Activated T-cell treated with anti-CD3 and anti-CD28 coated beads for 1 hour (primary cell): ENCODE measurements at places on chromosomes 13 and 19.
A peak's percentile ranks its signal among the peaks of the same experiment; 100 is the strongest.

- DNase-seq, result no peak
Observed at GRCh38 chr19:13574933-13575332, 68.7 kb upstream of the CACNA1A start.

DNA sequence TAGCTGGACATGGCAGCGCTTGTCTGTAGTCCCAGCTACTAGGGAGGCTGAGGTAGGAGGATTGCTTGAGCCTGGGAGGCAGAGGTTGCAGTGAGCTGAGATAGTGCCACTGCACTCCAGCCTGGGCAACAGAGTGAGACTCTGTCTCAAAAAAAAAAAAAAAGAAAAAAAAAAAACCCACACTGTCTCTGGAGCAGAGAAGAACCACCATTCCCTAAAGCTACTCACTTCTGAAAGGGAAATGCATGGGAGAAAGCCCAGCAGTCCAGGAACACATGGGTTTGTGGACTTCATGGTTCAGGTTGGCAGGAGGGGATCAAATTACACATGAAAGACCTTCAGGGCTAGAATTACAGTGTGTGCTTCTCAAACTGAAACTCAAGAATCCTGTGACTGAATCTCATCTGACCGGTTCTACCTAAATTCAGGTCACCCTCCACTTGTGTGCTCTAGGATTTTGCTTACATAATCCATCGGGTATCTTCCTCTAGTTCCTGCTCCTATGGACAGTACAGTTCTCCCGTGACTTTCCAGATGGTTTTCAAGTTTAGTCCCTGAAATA, 30.2 kb upstream of the CPB2 start:
- no peak for DNase-seq

DNA sequence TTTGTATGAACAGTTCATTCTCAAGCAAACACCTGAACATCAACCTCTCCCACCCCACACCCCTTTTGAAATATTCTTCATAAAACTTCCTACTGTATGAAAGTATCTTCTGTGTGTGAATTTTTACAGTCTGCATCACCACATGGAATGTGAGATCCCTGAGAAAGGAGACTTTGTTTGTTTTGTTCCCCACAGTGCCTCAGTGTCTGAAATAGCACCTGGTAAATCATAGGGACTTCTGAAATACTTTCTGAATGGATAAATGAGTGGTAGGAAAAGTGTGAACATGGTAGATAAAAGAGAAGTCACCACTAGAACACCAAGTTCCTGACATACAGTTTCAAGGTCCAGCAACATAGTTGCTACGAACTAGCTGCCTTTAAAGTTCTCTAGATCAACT, 1071.2 kb downstream of the EFNB2 start:
- DNase-seq, result no peak

DNA sequence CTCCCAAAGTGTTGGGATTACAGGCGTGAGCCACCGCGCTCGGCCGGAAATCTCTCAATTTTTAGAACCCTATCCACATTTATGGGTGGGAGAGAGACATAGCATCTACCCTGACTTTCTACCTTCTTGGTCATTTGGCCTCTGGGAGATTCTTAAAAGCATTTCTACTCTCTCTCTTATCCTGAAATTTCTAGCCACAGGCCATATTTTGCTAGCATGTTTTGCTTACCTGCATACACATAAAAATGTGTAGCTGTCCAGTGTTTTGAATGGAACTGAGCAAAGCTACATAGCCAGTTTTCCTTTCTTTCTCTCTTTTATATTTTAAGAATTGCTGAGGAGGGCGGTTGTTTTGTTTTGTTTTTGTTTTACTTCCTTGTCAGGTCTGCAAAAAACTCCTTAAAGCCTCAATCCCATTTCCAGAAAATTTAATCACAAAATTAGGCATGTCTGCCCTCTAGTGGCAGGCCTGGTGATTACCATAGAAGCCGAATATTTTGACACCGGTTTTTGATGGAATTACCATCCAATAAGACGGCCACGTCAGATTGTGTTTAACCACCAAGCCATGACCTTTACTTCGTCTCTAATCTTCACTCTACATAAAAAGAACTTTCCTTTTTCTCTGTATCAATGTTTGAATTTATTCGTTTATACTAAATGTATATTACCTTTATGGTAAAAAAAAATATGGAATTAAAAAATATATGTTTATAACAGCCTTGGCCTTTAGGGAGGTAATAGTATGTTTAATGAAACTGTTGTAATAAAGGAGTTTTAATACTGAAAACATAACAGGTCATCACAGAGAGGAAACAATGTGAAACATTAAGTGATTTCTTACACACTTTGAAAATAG, 34.4 kb upstream of the OXGR1 start:
- DNase-seq, result peak; percentile 17

GRCh38 chr19:8815780-8816179, 16.3 kb downstream of the ZNF558 start:
- no peak for DNase-seq

DNA sequence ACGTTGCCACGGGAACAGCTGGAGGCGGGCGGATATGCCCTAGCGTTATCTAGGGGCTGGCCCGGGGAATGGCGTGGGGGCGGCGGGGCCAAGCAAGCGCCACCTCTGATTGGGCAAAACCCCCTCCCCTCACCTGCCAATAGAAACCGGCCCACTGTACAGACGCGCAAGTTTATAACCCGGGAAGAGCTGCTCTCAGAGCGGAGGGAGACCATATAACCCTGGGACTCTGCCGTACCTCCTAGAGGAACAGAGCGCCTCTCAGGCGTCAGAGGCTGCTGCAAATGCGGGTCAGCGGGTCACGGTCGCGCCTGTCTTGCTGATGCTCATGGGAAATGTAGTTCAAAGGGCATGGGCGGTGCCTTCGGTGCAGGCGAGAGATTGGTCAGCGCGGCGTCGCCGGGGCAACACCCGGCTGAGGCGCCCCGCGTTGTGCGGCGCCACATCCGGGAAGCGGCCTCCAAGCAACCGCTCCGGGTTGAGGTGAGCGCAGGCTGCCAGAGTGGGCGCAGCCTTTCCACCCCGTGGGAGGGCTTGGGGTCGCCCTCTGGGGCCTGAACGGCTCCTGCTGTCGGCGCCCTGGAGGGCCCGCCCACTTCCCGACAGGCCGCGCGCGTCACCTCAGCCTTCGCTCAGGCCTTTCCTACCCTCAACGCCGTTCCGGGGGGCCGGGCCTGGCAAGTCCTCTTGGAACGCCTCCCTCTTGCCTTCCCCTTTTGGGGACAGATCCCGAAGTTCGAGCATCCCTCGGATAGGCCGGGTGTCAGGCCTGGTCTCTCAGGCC, at the start of gene ZNF446:
Gene ZNF446, plus strand, starts transcription at position 639 of the 784 bp plus-strand sequence. CDS start 867 bp downstream, outside the sequence.
- DNase-seq, result peak; percentile 89

DNA sequence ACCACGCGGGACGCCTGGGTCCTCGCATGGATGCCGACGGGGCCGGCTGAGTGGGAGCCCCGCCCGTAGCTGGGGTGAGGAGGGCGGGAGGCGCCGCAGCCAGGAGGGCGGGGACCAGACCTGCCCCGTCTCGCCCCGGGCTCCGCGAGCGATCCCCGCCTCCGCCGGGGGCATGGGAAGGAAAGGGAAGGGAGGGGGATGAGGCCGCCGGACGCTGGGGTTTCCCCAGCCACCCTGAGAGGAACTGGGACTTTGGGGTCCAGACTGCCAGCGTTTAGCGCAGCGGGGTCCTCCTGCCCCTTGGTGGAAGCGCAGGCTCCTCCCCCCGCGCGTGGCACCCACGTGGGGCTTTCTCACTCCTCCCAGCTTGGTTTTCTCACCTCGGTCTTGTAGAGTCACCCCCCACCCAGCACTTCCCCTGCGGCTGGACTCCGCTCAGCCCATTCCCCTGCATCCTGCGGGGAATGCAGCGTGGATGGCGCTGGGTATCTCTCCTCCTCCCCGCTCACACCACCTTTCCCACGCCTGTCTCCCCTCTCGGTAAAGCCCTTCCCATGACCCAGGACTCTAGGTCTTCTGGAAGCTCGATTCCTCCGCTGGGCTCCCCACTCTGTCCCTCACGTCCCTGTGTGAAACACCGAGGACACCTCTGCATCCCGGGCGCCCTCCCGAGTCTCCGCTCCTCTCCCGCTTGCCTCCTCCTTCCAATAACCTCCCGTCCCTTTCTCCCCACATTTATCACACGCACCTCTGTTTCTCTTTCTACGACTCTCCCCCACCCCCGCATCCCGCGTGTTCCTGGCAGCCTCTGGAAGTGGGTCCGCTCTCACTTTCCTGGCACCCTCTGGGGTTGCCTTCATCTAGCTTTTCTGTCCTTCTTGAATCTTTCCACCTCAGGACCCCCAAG, 2.1 kb downstream of the TGFB1 start:
- peak; percentile 71 for DNase-seq

- no peak for DNase-seq
Observed at GRCh38 chr19:33375837-33376159, 2.3 kb downstream of the CEBPG start.

- DNase-seq, result no peak
Observed at GRCh38 chr19:28358633-28359032, 854.3 kb downstream of the UQCRFS1 start.

DNA sequence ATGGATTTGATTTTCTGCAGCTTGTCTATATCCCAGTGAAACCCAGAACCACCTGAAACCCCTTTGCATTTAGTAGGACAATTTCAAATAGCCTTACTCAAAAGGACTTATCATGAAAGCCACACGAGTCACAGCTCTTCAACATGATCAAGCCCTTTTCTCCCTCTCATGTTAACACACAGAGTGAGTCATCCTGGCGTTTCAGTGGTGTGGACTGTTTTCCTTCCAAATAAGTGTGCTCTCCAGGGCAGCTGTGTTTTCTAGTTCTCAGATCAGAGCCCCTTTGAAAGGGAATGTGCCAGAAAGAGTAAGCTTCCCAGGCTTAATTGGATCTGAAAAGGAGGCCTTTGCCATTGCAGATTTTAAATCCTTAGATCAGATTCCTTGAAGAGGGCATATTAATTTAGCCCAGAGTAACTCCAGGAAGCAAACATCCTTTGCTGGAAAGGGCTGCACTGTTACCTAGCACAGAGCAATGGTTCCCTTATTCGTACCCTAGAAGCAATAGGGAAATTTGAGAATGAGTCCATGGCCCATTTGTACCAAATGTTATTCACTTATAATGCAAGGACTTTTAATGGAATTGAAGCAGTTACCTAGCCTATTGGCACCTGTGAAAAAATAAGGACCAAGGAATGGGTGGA, 51.3 kb downstream of the ERICH6B start:
- no peak for DNase-seq

GRCh38 chr19:44344255-44344654, 12.2 kb downstream of the ZNF112 start:
- DNase-seq, result no peak

DNA sequence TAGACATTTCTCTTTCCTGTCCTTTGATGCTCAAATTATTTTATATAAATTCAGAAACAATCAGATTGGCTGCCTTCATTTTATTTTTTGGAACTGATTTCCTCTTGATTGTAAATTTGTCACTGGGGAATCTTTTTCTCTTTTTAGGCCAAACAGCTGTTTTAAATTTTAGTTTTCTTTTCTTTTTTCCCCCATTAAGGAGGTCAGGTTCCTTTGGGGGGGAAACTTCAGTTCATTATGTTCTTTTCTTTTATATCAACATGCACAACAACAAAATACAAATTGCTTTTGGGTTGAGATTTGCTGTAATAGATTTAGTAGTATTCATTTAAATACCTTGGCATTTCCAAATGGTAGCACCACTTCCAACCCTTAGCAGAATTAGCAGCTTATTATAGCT, 264.8 kb upstream of the SPRY2 start:
- DNase-seq, result no peak

GRCh38 chr13:22883956-22884355, 296.8 kb upstream of the SGCG start:
- DNase-seq, result no peak

DNA sequence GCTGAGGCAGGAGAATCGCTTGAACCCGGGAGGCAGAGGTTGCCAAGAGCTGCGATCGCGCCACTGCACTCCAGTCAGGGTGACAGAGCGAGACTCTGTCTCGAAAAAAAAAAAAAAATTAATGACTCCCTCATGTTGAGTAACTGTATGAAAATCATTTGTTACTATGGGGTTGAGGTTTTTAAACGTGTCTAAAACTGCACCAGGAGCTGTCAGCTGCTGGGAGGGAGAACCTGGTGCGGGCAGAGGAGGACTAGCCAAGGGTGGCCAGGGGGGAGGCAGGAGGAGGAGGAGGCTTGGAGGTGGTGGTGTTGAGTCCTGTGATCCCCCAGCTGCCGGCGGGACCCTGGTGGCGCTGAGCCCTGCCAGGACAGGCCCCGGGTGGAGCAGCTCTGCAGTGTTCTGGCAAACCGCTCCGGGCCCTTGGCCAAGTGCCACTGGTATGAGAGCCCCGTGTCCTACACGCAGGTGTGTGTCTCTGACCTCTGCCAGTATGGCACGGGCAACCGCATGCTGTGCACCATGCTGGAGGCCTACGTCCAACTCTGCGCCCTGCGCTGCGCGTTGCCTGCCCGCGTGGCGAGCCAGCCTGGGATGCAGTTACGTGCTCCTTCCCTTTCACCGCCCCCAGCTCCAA, 17.1 kb upstream of the FXYD3 start:
- no peak for DNase-seq

GRCh38 chr13:28792992-28793391, 27.1 kb upstream of the MTUS2 start:
- no peak for DNase-seq

- DNase-seq, result no peak
Observed at GRCh38 chr19:11639245-11639601, 41.9 kb downstream of the ZNF627 start.

DNA sequence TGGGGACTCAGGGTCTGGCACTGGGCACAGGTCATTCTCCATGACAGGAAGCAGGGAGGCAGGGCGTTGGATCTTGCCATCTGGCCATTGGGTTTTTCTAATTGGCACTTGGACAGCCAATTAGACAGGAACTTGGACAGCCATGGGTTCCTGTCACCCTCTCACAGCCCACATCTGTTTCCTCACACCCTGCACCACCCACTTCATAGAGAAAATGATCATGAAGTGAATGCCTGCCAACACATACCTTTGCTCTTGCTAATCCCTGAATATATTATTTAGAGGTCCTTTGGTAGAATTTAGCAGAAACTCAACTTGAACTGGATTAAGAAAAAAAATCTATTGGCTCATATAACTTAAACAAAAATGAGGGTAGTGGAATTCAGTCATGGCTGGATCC, 4.9 kb upstream of the OLFM2 start:
- DNase-seq, result no peak

DNA sequence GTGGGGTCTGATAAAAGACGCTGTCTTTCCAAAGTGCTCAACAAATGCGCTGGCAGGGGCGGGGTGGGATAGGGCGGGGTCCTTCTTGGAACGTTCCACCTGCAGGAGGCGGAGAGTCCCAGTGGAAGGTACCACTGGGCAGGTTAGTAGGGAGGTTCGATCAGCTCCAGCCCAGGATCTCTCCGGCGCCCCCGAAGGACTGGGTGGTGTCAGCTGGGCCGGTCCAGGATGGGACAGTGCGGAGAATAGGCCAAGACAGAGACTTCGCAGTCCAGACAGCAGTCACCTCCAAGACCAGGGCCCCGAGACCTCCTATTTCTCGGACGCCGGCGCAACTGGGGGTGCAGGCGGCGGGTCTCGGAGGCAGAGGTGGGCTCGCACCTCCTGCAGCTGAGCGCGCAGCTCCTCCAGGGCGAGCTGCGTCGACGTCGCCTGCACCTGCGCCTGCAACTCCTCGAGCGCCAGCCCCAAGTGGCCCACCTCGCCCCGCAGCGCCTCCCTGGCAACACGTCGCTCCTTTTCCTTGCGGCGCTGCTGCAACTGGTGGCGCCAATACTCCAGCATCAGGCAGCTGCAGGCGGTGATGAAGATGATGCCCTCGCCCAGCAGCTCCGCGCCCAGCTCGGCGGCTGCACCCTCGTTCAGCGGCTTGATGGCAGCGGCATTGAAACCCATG, 21.6 kb downstream of the VASP start:
- no peak for DNase-seq
